Lower lobe of right lung (tissue), 2 donors: ENCODE measurements at places on chromosomes 2 and 18.

DNA sequence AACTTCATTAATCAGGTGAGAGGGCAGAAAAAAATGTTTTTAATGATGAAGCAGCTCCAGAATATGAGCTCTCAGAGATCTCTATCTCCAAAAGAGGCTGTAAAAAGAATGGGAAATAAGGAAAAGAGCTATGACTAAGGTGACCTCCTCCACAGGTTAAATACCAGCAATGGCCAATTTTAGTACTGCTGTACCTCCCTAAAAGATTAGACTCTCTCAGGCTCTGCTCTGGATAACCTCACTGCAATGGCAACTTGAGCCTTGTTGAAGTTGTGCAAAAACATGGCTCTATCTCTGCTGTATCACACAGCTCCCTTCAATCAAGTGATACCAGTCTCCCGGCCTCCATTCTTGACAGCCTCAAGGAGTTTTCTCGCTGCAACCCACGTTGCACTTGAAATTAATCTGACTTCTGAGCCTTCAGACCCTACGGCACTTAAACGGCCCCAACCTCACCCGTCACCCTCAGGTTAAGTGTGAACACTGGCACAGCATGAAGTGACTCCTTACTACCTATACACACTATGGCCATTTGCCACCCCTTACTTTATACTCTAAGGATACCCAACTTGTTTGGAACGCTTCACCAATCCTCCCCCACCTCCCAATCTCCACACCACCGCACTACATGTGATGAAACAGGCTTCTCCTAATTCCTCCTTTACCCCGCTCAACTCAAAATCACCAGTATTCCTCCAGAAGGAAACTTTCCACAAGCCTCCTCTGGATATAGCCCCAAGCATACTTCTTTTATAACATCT, 36.3 kb downstream of the SMAD2 start:
- DNase-seq = no peak

- no peak for DNase-seq
These were observed 93.5 kb downstream of the NAB1 start for GRCh38 chr2:190742431-190742830.

DNA sequence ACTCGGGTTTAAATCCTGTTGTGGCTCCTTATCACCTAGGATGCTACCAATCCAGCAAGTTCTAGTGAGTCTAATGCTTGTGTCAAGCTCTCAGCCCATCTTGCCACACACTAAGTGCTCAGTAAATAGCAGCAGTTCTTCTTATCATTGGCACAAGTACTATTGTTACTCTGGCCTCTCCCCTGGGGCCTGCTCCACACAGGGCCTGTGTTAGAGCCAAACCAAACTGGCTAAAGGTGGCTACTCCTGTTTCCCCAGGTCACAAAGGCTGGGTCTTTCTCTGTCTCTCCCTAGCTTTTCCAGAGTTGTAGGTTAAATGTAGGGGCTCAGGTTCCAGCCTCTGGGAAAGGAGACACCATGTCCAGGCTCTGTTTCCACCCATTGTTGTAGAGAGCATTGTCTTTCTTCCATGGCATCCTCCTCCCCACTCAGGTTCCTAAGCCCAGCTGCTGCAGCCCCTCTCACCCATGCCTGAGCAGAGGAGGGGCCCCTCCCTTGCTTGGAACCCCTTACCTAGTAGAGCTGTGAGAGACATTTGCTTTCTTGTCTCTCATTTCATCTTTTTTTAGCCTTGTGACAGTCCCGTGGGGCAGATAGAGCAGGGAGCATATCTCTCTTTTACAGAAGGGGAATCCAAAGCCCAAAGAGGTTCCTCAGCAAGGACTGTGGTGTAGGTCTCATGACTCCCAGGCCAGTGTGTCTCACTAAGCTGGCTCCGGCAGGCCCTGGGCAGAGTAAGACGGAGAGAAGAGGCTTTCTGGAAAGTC, 56.4 kb upstream of the OTOF start:
- no peak for DNase-seq

- DNase-seq = no peak
These were observed 693.4 kb upstream of the SYT4 start for GRCh38 chr18:43970656-43971055.

- no peak for DNase-seq
These were observed 395.2 kb downstream of the RAD51AP2 start for GRCh38 chr2:17122887-17123501.

DNA sequence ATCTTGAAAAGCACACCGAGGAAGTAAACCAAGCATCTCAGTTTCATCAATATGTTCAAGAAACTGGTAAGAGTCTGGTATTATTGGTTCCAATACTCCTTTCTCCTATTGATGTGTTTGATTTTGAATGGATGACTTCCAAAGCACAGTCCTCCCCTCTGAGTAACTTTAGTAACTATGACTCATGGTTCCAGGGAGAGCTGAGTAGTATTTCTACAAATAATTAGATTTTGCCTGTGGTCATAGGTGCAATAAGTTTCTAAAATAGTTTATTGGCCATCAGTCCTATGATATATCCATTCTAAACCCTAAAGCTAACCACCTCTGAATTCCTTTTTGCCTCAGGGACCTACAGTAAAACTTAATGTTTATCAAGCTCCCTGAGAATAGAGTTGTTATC, 352.4 kb downstream of the XIRP2 start:
- DNase-seq = no peak

DNA sequence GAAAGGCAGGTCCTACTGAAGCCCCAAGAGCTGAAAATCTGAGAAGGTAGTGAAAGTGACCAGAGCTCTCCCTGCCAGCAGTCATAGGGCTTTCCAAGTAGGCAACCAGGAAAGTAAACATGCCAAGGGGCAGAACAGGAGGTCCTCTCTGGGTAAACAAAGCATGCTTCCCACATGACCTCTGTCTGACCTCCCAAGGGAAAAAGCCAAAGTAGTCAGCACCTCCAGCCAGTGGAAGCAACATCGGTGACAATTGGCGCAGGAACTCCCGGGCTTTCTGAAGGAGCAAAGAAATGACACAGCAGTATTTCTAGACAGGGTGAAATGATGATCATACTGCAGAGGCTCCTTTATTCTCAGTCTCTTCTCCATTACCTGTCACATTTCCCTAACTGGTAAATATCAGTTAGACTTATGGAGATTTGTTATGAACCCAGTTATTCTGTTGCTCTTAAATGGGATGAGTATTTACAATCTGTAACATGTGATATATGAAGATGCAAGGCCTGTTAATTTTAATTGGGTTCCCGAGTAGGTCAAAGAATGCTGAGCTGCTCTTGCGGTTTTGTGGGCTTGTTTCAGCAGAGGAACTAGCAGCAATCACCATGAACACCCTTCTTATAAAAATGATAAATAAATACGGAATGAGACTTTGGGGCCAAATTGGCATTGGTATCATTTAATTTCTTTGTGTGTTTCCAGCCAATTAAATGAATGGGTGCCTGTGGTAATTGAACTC, 321.0 kb downstream of the RND3 start:
- no peak for DNase-seq

DNA sequence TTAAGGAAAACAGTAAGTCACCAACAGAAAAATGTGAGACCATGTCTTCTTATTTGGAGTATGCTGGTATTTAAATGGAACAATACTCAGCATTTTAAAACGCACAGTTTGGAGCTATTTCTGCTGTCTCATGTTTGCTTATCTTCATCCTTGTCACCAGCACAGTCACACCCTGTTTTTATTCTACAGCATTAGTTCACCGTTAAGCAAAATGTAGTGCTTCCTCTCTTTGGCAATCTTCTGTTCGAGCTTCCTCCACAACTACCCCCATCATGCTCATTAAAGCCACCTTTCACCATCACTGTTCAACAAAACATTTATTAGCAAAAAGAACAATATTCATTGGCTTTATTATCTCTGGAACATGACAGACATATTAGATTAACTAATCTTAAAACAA, 64.0 kb downstream of the SLC40A1 start:
- no peak for DNase-seq

DNA sequence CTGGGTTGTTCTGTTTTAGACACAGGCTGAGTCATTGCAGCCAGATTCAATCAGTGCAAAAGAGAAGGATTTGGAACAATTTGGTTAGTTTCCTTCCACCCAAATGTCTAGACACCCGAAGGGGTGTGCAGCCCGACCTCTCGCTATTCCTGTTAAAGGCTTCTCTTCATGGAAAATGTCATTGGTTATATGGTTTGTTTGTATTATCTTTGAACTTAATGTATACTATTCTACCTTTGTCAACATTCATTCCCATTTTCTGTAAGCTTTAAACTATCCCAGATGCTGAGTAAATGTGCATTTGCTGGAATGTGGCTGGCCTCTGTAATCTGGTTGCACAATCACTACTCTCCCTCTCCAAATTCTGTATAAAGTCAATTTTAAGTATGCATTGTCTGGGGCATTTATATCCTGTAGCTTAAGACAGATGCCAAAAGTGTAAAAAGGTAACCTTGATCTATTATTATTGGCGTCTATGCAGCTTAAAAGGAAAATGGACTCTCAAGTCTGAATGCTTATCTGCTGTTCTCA, 80.4 kb upstream of the RND3 start:
- DNase-seq = no peak

GRCh38 chr2:183996825-183997793, 601.2 kb upstream of the ZNF804A start:
- DNase-seq = no peak

- DNase-seq = no peak
These were observed 114.0 kb downstream of the STPG4 start for GRCh38 chr2:47041063-47041462.

DNA sequence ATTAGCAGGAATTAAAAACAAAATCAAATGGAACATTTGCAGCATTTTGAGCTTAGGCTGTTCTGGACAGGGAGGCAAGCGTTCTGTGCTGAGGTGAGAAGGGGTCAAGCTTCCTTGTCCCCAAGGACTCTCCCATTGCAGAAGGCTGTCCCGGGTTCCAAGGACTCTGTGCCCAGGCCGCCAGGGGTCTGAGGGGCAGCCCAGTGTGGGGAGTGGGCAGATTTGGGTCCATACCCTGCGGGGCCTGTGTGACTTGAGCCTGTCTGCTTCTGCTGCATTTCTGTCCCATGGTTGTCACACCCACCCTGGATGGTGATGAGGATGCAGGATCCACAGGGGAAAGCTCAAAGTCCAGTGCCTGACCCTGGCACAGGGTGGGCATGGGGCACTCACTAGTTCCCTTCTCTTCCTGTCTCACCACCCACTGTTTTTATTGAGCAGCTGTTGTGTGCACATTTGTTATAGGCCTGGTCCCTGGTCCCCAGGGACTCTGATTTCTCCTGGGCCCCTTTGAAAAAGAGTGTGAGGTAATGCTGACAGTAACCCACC, 211.4 kb upstream of the HS6ST1 start:
- no peak for DNase-seq

DNA sequence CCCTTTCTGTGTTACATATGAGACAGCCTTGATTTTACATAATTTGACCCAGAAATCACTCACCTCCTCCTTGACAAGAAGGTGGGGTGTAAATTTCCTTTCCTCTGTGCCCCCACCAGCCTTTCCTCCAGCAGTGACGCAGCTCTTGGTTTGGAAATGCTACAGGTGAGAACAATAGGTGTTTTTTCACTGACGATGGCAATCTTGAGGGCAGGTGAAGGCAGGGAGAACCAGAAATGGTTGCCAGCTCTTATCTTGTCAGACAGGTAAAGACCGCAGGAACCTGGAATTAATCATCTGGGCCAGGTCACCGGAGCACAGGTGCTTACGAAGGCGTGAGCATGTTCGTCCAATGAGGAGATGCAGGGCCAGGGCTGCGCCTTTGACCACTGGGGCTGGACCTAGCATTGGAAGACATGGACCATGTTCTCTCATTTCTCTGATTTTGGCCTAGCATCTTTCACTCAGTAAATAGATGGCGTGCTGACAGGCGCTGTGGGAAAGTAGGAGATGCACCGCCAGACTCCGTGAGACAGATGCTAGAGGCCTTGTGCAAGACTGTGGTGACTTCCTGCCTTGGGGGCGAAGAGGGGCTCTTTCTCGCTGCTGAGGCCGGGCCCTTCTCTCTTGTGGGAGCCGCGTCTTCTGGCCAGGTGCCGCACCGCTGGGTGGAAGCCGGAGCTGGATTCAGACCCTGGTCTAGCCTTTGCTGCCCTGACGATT, 4.0 kb downstream of the CIDEA start:
- no peak for DNase-seq

GRCh38 chr2:19059076-19059475, 299.3 kb downstream of the OSR1 start:
- DNase-seq = no peak

- DNase-seq = no peak
These were observed 24.6 kb upstream of the TLK1 start for GRCh38 chr2:171185165-171185818.

DNA sequence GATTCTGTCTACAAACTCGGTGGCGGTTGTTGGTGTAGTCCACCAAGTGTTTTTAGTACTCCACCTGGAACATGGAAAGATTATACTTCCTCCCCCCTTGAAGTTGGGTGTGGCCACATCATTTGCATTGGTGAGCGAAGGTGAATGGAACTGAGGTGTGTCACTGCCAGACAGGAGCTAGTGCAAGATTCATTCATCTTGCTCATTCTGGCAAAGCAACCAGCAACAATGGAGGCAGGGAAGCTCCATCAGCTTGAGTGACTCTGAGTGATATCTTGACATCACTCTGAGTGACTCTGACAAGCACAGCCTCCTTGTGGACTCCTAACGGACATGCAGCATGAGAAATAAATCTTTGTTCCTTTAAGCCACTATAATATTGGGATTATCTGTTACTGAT, 54.7 kb upstream of the SLC1A4 start:
- DNase-seq = no peak

DNA sequence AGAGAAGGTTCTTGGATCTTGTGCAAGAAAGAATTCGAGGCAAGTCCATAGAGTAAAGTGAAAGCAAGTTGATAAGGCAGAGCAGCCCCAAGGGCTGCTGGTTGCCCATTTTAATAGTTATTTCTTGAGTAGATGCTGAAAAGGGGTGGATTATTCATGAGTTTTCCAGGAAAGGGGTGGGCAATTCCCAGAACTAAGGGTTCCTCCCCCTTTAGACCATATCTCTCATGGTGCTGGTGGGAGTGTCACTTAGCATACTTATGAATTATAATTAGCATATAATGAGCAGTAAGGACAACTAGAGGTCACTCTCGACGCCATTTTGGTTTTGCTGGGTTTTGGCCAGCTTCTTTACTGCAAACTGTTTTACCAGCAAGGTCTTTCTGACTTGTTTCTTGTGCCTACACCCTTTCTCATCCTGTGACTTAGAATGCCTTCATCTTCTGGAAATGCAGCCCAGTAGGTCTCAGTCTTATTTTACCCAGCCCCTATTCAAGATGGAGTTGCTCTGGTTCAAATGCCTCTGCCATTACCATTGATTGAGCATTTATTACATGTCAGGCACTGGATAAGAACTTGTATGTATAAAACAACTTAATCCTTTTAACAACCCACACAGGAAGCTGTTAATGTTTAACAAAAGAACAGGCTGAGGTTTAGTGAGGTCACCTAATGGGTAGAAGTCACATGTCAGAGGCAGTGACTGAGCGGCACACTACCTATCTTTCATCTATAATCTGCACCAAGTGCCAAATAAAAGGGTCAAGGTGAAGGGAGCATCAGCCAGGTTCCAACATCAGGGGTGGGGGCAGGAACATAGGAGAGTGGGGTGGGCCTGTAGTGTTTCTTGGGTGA, 250.9 kb downstream of the ICOS start:
- DNase-seq = no peak

GRCh38 chr2:150552041-150552820, 64.8 kb upstream of the RND3 start:
- no peak for DNase-seq
